ENCODE measurements at places on chromosomes 12 and 14.

DNA sequence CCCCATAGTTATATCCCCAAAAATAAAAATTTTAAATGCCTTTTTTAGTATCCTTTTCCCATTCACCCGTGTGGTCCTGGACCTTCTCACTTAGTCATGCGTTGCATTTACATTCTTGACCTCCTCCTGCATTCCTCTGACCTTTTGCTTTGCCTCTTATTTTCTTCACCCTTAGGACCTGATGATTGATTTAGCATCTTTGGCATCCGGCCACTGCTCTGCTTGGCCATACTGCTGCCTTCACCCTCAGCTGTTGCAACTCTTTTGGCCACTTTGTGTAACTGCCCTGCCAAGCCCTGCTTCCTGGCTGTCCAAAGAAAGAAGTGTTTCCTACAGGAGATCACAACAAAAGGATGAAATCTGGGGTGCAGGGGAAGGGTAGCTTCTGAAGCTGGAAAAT is 48.8 kb upstream of the SLC38A4 start:
- no peak for DNase-seq

DNA sequence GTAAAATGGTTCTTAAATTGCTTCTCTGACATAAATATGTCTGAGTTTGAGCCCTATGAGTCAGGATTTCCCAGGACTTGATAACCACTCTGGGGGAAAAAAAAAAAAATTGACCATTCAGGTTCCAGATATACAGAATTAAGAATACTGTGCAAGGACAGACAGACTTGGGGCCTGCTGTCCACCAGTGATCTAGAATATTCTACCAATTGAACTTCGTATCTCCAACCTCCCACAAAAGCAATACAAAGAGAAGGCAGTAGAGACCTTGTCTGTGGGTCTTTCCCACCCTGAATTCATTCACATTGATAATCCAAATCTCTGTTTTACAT is 4.1 kb downstream of the SINHCAF start:
- peak; percentile 64 for DNase-seq

GRCh38 chr14:26598081-26598671 is 343 bp upstream of the NOVA1 start:
- no peak for DNase-seq

DNA sequence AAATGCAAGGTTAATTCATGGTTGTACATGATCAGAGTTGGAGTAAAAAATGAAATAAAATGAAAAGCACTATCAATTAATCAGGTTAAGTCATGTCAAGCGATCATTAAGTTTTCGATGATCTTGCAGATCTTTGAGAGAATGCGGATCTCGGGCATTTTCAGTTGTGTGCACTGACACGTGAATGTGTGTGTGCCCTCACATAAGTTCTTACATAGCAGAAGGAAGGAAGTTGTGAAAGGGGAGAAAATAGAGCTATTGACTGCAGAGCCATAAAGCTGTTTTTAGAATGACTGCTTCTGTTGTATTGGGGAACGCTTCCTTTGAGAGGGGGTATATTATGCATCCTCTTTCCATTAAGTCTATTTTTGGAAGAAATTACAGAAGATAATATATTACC is 101.3 kb downstream of the HMGA2 start:
- DNase-seq = no peak

GRCh38 chr12:102463659-102464249 is 16.6 kb downstream of the IGF1 start:
- DNase-seq = no peak
